ENCODE measurements at places on chromosomes 1 and 21. TPM values are rescaled to one million over a fixed set of nuclear protein-coding genes. Genes with fewer than 3 reads are reported as not detected.

AKNAD1 gene
- total RNA-seq, result not detected

ZP4 gene
- total RNA-seq, result not detected

PAX7 gene
- not detected for total RNA-seq

DMBX1 gene
- total RNA-seq, result not detected

SERPINC1 gene
- 0.17 TPM for total RNA-seq

AJAP1 gene
- not detected for total RNA-seq

LRRC71 gene
- total RNA-seq, result not detected

KCNN3 gene
- under 0.01 TPM for total RNA-seq

ZNF593OS gene
- total RNA-seq, result not detected

UBE2U gene
- total RNA-seq, result not detected

OR2L3 gene
- total RNA-seq, result not detected

WNT4 gene
- not detected for total RNA-seq

LINGO4 gene
- not detected for total RNA-seq

C1orf21 gene
- 50.9 TPM for total RNA-seq

HSPB7 gene
- 3.3 TPM for total RNA-seq

MAP3K7CL gene
- 23.3 TPM for total RNA-seq

AGMAT gene
- 0.99 TPM for total RNA-seq

USP1 gene
- total RNA-seq, result 9.9 TPM

BARHL2 gene
- total RNA-seq, result not detected

LCE3D gene
- total RNA-seq, result not detected
